ENCODE measurements at places on chromosomes 12 and 14.

DNA sequence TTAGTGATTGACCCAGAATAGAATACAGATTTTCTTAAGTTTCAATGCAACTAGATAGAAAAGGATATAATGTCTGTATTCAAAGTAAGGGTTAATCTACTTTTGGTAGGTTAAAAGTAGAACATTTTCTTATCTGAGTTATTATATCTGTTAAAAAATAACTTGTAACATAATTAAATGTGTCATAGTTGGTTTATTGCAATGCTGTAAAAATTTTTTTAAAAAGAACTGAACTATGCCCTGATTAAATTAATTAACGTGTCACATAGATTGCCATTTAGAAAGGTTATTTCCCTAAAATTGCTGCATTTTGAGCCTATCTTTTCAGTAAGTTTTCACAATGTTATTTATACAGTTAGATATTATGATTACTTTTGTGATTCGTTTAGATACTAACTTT is 89.2 kb downstream of the PDE3A start:
- DNase-seq = no peak

- DNase-seq = no peak
Observed at GRCh38 chr14:59239022-59239421, 50.6 kb downstream of the DAAM1 start.

DNA sequence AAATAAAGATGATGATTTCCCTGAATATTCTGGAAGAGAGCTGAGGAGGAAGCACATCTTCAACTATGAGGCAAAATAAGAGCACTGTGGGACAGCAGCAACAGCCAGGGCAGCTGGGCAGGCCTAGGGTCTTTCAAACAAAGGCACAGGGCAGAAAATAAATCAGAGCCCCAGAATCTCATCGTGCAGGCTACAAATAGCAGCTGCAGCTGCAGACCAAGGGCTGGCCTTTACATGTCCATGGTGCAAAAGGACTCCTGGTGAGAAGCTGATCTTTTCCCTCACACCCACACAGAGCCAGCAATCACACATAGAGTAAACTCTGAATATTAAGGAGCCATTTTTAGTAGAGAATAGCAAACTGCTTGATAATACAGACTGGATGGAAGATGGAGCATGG is 13.6 kb upstream of the MYBPC1 start:
- no peak for DNase-seq

DNA sequence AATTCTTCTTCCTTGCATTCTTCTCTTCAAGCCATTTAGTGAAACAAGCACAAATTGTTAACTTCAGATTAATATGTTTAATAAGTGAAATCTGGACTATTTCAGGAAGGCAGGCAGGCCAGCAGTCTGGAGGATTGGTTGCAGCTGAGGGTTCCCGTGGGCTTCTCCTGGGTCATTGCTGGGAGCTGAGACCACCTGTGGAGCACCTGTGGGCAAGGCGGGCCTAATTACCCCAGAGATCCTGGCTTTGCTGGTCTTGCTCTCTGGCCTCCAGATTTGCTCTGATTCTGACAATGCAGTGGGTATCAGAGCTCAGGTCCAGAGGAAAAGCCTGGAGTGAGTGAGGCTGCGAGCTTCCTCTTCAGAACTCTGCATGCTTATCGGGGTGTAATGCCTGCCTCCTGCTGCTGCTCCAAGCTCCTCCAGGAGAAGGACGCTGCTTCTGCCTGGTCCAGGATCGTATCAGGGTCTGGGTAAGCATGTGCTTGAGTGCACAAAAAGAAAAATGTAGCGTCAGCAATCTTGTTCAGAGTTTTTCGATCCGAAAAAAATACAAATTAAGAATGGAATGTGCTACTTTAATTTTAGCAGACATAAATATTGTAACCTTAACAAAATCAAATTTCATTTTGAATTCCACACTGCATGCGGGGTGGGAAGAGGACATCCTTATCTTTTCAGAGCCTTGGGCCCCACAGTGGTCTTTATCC is 93.8 kb downstream of the TMEM30B start:
- no peak for DNase-seq

DNA sequence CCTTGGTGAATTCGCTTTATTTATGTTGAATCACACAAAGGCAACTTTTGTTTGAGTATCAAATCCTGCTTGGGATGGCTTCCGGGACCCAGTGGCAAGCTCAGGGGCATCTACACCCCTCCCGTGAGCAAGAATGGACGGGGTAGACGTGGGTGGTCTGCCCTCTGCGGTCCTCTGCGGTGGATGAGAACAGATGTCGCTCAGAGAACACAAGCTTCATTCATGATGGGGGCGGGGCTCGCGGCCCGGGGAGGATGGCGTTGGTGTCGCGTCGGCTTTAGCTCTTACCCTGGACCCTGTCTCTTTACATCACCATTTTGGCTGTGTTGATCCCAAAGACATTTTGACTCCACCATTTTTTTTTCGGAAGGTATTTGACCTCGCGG is 158.5 kb upstream of the RTL1 start:
- no peak for DNase-seq

DNA sequence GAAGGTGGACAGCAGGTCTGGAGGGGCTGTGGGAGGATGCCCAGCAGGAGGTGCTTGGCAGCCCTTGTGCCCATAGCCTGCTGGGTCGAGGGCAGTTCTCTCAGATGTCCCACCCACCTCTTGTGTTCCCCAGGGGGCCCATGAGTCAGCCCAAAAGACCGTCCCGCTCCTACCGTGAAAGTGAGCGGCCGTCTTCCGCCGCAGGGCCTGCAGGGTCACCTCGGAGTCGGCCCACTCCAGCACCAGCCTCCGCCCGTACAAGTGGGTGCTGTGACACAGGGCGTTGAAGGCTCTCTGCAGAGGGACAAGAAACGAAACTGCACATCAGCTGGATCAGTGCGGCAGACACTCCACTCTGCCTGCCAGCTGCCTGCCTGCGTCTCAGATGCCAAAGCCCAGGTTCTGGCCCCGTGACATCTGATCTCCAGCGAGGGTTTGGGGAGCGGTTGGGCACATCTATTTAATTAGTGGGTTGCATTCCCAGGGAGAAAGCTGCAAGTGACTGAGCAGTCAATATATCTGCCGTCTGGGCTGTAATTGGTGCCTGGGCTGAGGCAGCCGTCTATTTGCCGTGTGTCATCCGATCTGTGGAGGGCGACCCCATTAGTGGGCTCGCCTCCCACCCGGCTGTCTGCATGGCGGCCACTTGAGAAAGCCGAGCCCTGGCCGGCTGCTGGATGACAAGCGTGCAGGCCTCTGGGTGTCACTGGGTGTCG is 121.5 kb downstream of the RBM19 start:
- DNase-seq = no peak

GRCh38 chr12:53624458-53624857 is 1.7 kb downstream of the ATF7 start:
- DNase-seq = no peak

DNA sequence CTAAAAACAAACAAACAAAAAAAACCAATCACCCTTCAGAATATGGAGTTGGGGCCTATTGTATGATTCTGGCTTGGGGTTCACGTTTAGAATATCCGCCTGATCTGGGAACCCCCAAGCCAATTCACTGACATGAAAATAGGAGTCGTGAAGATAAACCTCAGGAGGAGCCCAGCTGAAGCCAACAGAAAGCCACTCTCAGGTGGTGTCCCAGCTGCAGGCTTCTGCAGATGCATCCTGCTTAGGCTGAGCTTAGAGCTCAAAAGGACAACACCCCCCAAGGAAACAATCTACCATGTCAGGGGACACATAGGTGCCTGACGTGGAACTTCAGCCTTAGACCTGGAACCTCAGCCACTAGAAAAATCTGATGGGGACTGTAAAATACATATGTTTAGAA is 51.9 kb downstream of the SYNE3 start:
- DNase-seq = peak; percentile 14

DNA sequence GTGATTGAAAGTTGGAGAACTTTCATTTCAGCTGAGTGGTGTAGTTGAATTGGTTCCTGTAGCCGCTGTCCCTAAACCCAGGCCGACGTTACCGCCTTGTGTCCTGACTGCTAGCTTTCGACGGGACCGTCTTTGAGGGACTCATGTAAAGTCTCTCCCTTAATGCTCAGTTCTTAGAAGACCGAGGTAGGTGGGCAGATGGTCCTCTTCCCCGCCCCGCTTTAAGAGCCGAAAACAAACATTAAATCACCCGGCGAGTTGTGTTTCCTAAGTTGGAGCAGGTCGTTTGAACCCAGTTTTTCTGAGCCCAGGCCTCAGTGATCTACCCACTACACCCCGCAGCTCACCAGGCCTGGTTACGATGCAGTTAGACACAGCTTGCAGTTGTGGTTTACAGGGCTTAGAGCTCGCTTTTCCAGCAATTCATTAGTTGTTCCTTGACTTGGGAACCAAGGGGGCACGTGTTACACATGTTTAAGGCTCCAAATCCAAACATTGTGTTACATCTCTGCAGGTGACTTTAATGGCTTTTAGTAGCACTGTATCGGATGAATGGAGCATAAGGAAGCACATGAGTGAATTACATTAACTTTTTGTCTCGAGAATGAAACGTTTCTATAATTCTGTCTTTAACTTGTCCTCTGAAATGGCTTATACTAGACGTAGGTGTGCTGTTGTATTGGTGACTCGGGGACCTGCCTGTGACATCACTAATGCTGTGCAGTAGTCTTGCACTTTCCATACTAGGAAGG is 790 bp downstream of the NEDD1 start:
- peak; percentile 45 for DNase-seq

- DNase-seq = no peak
Observed at GRCh38 chr12:76947304-76947703, 68.5 kb upstream of the CSRP2 start.

- no peak for DNase-seq
Observed at GRCh38 chr14:66099451-66099850, 386.7 kb upstream of the CCDC196 start.

DNA sequence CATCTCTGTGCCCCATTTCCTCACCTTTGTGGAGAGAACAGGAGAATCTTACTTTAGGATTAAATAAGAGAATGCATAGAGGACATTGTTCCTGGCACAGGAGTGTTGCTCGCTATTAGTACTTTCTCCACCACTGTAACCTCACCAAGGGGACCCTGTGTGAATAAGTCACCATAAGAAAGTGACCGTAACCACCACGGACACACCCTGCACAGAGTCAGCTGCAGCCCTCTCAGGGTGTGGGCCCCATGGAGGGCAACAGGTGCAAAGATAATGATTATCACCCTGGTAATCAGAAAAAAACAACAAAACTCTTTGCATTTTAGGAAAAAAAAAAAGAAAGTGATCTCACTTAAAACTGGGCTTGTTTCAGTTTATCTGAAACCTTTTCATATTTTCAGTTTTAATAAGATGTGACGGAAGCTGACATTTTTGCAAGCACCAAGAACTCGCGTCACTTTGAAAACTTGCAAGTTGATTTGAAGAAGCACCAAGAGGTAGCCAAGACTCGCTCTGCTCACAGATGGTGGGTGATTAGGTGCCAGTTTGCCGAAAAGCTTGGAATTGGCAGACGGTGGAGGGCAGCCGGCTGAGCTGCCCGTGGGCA is 87.0 kb upstream of the VRK1 start:
- no peak for DNase-seq

DNA sequence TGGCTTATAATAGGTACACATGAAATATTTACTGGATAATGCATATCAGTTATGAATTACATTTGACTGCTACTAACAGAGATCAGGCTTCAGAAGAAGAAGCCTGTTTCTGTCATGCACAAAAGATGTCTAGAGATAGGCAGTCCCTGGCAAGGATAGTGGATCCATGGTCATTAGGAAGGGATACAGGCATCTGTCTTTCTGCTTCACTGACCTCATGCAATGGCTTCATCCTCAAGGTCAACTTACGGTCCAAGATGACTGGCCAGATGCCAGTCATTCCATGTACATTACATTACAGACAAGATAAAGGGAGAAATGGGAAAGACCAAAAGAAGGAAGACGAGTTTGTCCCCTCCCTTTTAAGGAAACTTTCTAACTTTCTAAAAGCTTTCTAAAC is 94.0 kb downstream of the NUAK1 start:
- DNase-seq = no peak

GRCh38 chr14:65329911-65330310 is 82.6 kb upstream of the FUT8 start:
- DNase-seq = no peak

- DNase-seq = peak; percentile 59
Observed at GRCh38 chr12:98725476-98726247, 80.6 kb downstream of the APAF1 start.

DNA sequence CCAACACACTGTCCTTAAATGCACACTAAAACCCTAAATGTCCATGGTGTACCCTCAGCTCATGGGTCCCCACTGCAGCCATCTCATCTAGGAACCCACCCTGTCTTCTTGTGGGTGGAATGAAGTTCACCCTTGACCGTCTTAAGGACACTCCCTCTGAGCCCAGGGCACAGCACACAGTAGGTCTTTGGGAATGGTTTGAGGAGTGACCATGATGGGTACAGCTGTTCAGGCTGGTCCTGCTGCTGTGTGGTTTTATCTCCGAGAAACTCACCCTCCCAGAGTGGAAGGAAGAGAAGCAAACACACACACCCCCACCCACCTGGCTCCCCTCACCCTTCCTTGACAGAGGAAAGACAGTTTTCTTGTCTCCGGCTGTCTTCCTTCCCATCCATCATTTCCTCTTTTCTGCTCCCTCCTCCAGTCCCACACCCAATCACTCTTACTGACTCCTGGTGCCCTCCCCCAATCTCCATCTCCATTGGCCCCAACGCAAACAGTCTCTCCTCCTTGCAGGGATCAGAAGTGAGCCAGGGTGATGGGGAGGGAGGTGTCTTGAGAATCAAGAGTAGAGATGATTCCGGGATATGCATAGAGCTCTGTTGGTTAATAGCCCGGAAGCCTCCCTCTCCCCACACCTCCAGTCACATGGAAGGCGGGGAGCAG is 105.9 kb upstream of the LHX5 start:
- DNase-seq = no peak

- no peak for DNase-seq
Observed at GRCh38 chr12:95118788-95119179, 45.4 kb upstream of the NR2C1 start.

DNA sequence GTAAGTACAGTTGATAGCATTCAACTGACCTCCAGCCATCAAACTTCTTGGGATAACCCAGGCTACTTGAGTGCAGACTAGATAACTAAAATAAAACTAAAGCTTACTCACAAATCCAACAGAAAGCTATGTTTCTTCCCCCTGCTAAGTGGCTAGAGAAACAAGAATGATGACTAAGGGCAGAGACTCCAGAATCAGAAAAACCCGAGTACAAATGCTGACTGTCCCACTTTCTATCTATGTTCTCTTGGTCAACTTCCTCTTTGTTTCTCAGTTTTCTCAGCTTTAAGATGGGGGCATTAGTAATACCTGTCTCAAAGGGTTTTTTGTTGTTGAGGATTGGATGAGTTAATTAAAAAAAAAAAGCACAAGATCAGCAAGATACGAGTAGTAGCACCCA is 6.1 kb upstream of the NUAK1 start:
- no peak for DNase-seq

GRCh38 chr12:80470403-80470802 is 26.4 kb downstream of the PTPRQ start:
- no peak for DNase-seq

GRCh38 chr14:94127330-94127729 is 2.1 kb downstream of the IFI27L2 start:
- DNase-seq = no peak

GRCh38 chr14:21455592-21455911 is 371 bp downstream of the CHD8 start:
- no peak for DNase-seq

- no peak for DNase-seq
Observed at GRCh38 chr14:24270537-24271133, 762 bp downstream of the RABGGTA start.

- no peak for DNase-seq
Observed at GRCh38 chr12:123056053-123056452, 75.6 kb downstream of the ARL6IP4 start.
